HT1080 (cell line): ENCODE measurements at places on chromosomes 6 and 20. TPM values are rescaled to one million over a fixed set of nuclear protein-coding genes. Genes with fewer than 3 reads are reported as not detected.

The SLC24A3 gene
- not detected in 2 replicates for total RNA-seq

The TFAP2D gene
- not detected in 2 replicates for total RNA-seq

The RNF182 gene
- total RNA-seq: 6.3 and 8.2 TPM in 2 replicates

The EYS gene
- 0.20 and 0.87 TPM in 2 replicates for total RNA-seq

The COQ3 gene
- 12.1 and 15.3 TPM in 2 replicates for total RNA-seq

The VGLL2 gene
- total RNA-seq: not detected in 2 replicates

The BHLHE23 gene
- total RNA-seq: not detected in 2 replicates
